ENCODE measurements at places on chromosomes 5 and 9. TPM values are rescaled to one million over a fixed set of nuclear protein-coding genes. Genes with fewer than 3 reads are reported as not detected.

The BSPRY gene
- total RNA-seq = not detected

The GFI1B gene
- not detected for total RNA-seq

The LCN12 gene
- total RNA-seq = not detected

The CKMT2 gene
- total RNA-seq = 19.3 TPM

The FUT7 gene
- total RNA-seq = not detected

The ACOT12 gene
- 2.0 TPM for total RNA-seq

The TLR4 gene
- total RNA-seq = 2.6 TPM

The CD14 gene
- 4.1 TPM for total RNA-seq

The TRAF1 gene
- 2.6 TPM for total RNA-seq

The PDE6A gene
- under 0.01 TPM for total RNA-seq

The PCDHA1 gene
- total RNA-seq = under 0.01 TPM

The CARD9 gene
- 1.0 TPM for total RNA-seq

The RASGRF2 gene
- 12.1 TPM for total RNA-seq

The TAL2 gene
- total RNA-seq = not detected

The FAXDC2 gene
- total RNA-seq = 11.3 TPM

The PCDH12 gene
- under 0.01 TPM for total RNA-seq

Data from fibroblast of lung (primary cell).